Thymus (tissue), 14 donors: ENCODE measurements at places on chromosomes 12 and 14.

DNA sequence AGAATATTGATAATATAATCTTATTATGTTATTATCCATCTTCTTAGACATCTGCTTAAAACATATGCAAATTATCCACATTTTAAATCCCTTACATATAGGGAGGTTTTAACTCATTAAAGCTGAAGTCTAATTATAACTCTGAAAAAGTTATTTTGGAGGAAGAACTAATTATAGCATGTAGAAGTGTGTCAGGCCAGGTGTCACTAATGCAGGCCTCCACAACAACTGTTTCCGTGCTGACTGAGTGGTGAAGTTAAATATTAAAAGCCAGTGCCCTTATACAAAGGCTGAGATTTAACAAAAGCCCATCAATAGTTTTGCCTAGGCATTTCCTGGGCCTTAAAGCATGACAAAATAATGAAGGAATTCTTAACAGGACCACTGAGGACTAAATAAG is 157.4 kb downstream of the LRRK2 start:
- no peaks in the 10 kb centered on the region for H3K27me3 ChIP-seq
- no peak for DNase-seq
- H3K4me1 ChIP-seq = no peaks in the 10 kb centered on the region
- no peak overlapping the region for H3K27ac ChIP-seq
- H3K4me3 ChIP-seq = no peak overlapping the region
- no peaks in the 10 kb centered on the region for H3K36me3 ChIP-seq

DNA sequence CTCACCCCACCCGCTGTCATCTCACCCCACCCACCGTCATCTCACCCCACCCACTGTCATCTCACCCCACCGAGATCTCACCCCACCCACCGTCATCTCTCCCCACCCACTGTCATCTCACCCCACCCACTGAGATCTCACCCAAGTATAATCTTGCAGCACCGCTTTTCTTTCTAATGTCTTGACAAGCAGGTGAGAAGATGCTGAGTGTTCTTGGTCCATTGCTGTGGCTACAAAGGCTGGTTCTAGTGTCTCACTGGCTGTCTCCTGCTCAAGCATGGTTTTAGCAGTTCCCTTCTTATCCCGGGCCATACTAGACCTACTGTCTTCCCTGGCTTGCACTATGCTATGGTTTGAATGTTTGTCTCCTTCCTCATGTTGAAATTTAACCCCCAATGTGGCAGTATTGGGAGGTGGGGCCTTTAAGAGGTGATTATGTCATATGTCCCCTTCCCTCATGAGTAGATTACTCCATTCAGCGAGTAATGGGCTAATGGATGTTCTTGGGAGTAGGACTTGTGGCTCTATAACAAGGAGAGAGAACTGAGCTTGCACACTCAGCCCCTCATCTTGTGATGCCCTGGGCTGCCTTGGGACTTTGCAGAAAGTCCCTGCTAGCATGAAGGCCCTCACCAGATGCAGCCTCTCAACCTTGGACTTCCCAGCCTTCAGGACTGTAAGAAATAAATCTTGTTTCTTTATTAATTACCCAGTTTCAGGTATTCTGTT is 47.7 kb upstream of the PPP2R5C start:
- no peaks in the 10 kb centered on the region for H3K27me3 ChIP-seq
- H3K4me3 ChIP-seq = no peak overlapping the region
- no peak for DNase-seq
- H3K36me3 ChIP-seq = no peaks in the 10 kb centered on the region
- no peaks in the 10 kb centered on the region for H3K4me1 ChIP-seq

- no peak for DNase-seq
- no peak overlapping the region for H3K4me3 ChIP-seq
- H3K36me3 ChIP-seq = no peaks in the 10 kb centered on the region
Observed at GRCh38 chr14:69249603-69250002, 10.4 kb upstream of the GALNT16 start.

- H3K27me3 ChIP-seq = no peaks in the 10 kb centered on the region
- no peak for DNase-seq
- no peak overlapping the region for H3K4me3 ChIP-seq
Observed at GRCh38 chr14:106875503-106875902, 1349.1 kb downstream of the TMEM121 start.

GRCh38 chr14:32331206-32331605 is 2.1 kb downstream of the AKAP6 start:
- H3K4me1 ChIP-seq = no peaks in the 10 kb centered on the region
- H3K27me3 ChIP-seq = no peaks in the 10 kb centered on the region
- H3K4me3 ChIP-seq = no peak overlapping the region

GRCh38 chr14:86505808-86506207 is 975.9 kb downstream of the FLRT2 start:
- H3K27ac ChIP-seq = no peak overlapping the region
- no peak for DNase-seq
- peaks cover 3% of the 10 kb centered on the region for H3K4me1 ChIP-seq
- no peak overlapping the region for H3K4me3 ChIP-seq
- H3K36me3 ChIP-seq = no peaks in the 10 kb centered on the region
- no peaks in the 10 kb centered on the region for H3K27me3 ChIP-seq

DNA sequence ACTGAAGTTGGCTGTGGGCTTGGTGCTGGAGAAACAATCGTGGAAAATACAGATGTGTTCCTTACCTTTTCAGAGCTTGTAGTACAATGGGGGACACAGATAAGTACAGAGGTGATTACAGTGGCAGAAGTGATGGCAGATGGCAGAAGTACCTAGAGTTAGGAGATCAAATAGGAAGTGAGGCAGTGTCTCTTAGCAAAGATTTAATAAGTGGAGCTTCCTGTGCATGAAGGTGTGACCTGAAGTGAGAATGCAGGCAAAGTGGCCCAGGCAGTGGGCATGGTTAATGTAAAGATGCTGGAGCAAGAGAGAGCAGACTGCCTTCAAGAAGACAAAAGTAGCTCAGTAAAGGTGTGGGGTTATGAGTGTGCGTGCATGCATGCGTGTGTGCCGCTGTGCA is 16.0 kb downstream of the LRRK2 start:
- H3K36me3 ChIP-seq = no peaks in the 10 kb centered on the region
- DNase-seq = no peak
- no peak overlapping the region for H3K4me3 ChIP-seq
- no peak overlapping the region for H3K27ac ChIP-seq
- H3K27me3 ChIP-seq = no peaks in the 10 kb centered on the region
- H3K4me1 ChIP-seq = no peaks in the 10 kb centered on the region

GRCh38 chr12:76554405-76555230 is 5.0 kb downstream of the OSBPL8 start:
- no peak for DNase-seq
- no peaks in the 10 kb centered on the region for H3K36me3 ChIP-seq
- no peak overlapping the region for H3K4me3 ChIP-seq
- no peak overlapping the region for H3K27ac ChIP-seq
- no peaks in the 10 kb centered on the region for H3K27me3 ChIP-seq
- peaks cover 8% of the 10 kb centered on the region for H3K4me1 ChIP-seq

DNA sequence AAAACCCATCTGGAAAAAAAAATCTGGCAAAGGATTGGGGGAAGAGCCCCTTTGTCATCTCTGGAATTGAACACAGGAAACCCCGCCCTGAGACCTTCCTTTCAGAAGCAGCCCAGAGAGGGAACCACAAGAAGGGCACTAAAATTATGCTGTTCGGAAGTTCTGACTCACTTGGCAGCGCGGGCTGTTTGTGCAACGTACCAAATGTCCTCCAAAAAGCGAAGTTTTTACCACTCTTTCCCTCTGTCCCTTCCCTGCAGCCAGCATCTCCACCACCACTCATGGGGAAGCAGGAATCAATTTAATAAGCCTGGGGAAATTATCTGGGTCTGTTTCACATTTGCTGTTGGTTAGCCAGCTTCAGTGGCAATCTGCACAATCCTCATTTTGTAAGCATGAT is 3.2 kb upstream of the SYNE3 start:
- H3K27me3 ChIP-seq = no peaks in the 10 kb centered on the region
- no peak overlapping the region for H3K4me3 ChIP-seq
- peak overlapping the region; percentile 71 for H3K27ac ChIP-seq
- H3K4me1 ChIP-seq = peaks cover 81% of the 10 kb centered on the region
- peak; percentile 55 for DNase-seq

GRCh38 chr14:93744876-93745275 is 43.4 kb downstream of the PRIMA1 start:
- DNase-seq = no peak
- no peaks in the 10 kb centered on the region for H3K27me3 ChIP-seq
- no peaks in the 10 kb centered on the region for H3K36me3 ChIP-seq
- H3K27ac ChIP-seq = no peak overlapping the region
- H3K4me1 ChIP-seq = no peaks in the 10 kb centered on the region

- no peak overlapping the region for H3K4me3 ChIP-seq
- no peak overlapping the region for H3K27ac ChIP-seq
- no peaks in the 10 kb centered on the region for H3K36me3 ChIP-seq
Observed at GRCh38 chr14:89138846-89139245, 278.2 kb downstream of the FOXN3 start.

GRCh38 chr14:64296561-64296960 is 2.4 kb upstream of the ESR2 start:
- H3K36me3 ChIP-seq = no peaks in the 10 kb centered on the region
- no peak overlapping the region for H3K27ac ChIP-seq
- no peak for DNase-seq

DNA sequence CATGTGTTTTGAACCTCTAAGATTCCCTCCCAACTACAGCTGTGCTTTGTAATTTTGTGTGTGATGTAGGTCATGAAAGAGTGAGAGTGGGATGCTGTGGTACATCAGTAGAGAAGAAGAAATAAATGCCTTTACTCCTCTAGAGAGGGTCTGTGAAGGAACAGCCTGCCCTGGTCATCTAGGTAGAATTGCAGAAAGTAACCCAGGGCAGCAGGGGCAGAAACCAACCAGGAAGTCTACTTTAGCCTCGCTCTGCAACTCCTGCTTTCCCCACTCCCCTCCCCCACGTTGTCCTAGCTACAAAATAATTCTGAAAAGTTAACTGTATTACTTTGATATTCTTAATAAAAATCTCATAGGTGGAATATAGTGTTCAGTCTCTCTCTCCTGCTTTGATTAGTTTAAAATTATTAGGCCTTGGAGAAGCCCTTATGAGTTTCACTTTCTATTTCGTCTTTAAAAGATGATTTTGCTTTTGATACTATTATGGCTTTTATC is 7.5 kb downstream of the TBK1 start:
- H3K4me1 ChIP-seq = peaks cover 5% of the 10 kb centered on the region
- no peak for DNase-seq
- H3K36me3 ChIP-seq = no peaks in the 10 kb centered on the region
- H3K4me3 ChIP-seq = no peak overlapping the region
- peak overlapping the region; percentile 45 for H3K27ac ChIP-seq

DNA sequence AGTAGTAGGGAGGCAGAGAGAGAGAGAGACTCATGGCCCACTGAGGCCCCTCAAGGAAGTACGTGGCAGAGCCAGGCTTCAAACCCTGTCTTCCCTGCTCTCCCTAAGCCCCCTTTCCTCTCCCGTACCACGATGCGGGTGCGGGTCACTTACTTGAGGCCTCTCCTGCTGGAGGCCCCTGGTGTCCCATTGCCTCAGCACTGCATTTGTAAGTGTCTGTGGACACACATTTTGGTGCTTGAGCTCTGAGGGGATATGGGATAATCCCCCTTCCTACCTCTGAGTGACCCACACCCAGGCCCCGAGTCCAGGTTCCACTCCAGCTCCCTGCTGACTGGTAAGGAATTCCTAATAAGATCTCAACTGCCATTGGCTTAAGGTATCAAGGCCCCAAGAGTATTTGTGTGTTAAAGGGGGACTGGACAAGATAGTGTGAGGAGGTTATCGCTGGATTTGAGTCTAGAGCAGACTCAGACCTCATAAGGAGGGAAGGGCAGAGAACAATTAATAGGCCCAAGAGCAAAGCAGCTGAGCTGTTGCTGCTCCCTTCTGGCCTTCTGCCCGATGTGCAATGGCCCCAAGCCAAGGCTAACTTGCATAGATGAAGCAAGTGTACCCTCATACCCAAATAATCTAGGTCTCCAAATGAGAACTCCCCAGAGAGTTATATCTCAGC is 71.9 kb downstream of the CRACR2A start:
- no peak overlapping the region for H3K27ac ChIP-seq
- no peak overlapping the region for H3K4me3 ChIP-seq

- H3K27ac ChIP-seq = no peak overlapping the region
- H3K36me3 ChIP-seq = no peaks in the 10 kb centered on the region
- H3K4me1 ChIP-seq = no peaks in the 10 kb centered on the region
- no peak overlapping the region for H3K4me3 ChIP-seq
- no peak for DNase-seq
Observed at GRCh38 chr14:38404616-38405015, 148.7 kb upstream of the CLEC14A start.

DNA sequence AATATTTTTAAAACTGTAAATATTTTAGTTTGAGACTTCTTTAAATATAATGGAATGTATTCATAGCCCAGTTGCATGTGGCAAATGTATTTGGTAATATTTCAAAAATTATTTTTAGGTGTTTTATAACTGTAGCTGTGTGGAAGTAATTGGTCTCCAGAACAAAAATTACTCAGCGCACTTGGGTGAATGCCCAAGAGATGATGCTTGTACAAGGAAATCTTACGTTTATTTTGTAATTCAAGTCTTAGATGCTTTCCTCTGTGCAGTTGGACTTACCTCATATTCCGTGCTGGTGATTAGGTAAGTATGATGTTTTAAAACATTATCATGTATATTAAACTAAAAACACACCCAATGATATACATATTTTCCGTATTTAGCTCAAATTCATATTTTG is 76.7 kb upstream of the SLCO1B1 start:
- H3K4me1 ChIP-seq = no peaks in the 10 kb centered on the region
- H3K27me3 ChIP-seq = no peaks in the 10 kb centered on the region
- no peak overlapping the region for H3K27ac ChIP-seq
- no peak for DNase-seq
- no peaks in the 10 kb centered on the region for H3K36me3 ChIP-seq

DNA sequence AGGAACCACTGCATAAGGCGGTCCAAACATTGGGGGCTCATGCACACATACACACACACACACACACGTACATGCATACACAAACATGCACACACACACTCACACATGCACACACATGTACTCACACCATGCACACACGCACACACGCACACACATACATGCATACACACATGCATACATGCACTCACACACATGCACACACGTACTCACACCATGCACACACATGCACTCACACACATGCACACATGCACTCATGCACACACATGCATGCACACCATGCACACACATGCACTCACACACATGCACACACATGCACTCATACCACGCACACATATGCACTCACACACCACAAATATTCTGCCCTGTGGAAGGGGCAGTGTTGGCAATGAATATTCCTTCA is 22.1 kb downstream of the OAS2 start:
- H3K36me3 ChIP-seq = peaks cover 24% of the 10 kb centered on the region
- no peak overlapping the region for H3K27ac ChIP-seq
- no peak for DNase-seq
- no peak overlapping the region for H3K4me3 ChIP-seq
- H3K4me1 ChIP-seq = no peaks in the 10 kb centered on the region
- no peaks in the 10 kb centered on the region for H3K27me3 ChIP-seq

- H3K4me3 ChIP-seq = no peak overlapping the region
- H3K4me1 ChIP-seq = no peaks in the 10 kb centered on the region
- DNase-seq = no peak
Observed at GRCh38 chr12:29562110-29562804, 64.8 kb upstream of the OVCH1 start.
